ENCODE measurements at places on chromosomes 2 and 18.
A peak's percentile ranks its signal among the peaks of the same experiment; 100 is the strongest.

DNA sequence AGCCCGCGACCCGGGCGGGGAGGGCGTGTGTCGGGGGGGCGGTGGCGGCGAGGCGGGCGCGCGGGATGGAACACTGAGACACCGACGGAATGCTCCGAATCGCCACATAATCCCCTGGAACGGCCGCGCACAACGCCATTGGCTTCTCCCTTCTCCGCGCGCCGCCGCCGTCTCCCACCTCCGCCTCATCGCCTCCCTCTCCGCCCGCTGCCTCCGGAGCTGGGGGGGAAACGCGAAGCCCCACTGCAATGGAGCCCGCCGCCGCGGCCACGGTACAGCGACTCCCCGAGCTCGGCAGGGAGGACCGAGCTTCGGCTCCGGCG, at the start of gene PHLPP1:
Gene PHLPP1 (plus strand): TSS at position 106 of the 323 bp plus-strand sequence. CDS start 143 bp downstream, at position 249.
- DNase-seq, result no peak

- no peak for DNase-seq
Observed at GRCh38 chr2:113119111-113119510, 8.3 kb upstream of the IL1RN start.

DNA sequence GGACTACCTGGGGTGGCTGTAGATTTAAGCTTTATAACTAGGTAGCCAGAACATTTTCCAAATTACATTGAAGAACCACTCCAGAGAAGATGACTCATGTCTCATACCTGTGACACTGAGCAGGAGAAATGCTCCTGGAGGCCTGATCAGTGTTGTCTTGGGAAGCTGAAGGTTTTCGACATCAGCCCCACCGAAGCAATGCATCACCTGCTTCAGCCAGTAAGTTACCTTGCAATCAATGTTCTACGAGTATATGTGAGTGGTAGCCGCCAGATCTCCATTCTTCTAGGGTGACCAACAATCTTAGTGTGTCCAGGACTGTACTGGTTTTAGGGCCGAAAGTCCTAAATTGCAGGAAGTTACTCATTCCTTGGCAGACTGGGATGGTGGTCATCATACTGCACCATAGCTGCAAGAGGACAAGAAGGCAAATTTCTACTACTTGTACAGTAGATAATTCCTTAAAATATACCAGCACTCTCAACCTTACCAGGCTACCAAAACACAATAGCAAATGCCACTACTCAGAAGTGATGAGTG, 109.3 kb upstream of the LINC00305 start:
- DNase-seq, result no peak

DNA sequence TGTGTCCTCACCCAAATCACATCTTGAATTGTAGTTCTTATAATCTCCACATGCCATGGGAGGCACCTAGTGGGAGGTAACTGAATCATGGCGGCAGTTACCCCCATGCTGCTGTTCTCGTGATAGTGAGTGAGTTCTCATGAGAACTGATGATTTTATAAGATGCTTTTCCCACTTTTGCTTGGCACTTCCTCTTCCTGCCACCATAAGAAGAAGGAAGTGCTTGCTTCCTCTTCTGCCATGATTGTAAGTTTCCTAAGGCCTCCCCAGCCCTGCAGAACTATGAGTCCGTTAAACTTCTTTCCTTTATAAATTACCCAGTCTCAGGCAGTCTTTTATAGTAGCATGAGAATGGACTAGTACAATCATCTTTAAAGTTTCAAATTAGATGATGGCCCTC, 902.4 kb upstream of the PIK3C3 start:
- DNase-seq, result no peak

DNA sequence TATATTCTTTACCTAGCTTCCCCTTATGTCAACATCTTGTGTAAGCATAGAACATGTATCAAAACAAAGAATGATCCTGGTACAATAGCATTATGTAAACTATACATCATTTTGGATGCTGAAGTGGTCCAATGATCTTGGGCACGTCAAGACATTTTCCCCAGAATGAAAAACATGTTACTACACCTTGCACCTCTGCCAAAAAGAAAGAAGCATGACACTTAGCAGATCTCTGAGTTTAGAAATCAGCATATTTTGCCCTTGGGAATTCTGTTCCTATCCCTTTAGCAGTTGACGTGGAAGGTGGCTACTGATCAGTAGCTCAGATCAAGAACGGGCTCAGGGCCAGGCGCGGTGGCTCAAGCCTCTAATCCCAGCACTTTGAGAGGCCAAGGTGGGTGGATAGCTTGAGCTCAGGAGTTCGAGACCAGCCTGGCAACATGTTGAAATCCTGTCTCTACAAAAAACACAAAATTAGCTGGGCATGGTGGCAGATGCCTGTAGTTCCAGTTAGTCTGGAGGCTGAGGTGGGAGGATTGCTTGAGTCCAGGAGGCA, 1.7 kb upstream of the LCLAT1 start:
- no peak for DNase-seq

GRCh38 chr2:22719396-22719795, 665.6 kb upstream of the KLHL29 start:
- DNase-seq, result no peak

- no peak for DNase-seq
Observed at GRCh38 chr2:184683911-184684310, 85.6 kb downstream of the ZNF804A start.

DNA sequence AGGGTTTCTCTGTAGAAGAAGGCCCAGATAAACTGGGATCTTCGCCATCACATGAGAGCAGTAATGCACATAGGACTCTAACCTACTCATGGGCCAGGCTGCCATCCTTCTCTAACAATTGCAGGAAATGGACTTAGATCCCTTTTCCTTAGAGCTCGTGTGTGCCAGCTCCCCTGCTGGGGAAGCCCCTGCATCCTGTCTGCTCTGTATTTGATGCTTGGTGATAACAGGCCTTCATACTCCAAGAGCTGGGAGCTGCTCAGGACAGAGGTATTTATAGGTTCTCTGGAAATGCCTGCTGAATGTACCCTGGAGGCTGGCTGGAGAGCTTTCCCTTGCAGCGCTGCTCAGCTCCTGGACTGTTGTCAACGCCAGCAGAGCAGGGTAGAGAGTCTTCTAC, 249.6 kb downstream of the MTX2 start:
- DNase-seq, result no peak

DNA sequence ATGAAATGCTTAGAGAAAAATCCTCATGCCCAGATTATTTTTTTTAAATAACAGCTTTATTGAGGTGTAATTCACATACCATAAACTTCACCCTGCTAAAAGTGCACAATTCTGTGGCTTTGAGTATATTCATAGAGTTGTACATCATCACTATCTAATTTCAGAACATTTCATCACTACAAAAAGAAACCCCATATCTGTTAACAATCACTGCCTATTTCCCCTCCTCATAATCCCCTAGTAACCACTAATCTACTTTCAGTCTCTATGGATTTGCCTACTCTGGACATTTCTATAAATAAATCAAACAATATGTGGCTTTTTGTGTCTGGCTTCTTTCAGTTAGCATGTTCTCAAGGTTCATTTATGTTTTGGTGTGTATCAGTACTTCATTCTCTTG, 51.4 kb downstream of the OSBPL1A start:
- no peak for DNase-seq

DNA sequence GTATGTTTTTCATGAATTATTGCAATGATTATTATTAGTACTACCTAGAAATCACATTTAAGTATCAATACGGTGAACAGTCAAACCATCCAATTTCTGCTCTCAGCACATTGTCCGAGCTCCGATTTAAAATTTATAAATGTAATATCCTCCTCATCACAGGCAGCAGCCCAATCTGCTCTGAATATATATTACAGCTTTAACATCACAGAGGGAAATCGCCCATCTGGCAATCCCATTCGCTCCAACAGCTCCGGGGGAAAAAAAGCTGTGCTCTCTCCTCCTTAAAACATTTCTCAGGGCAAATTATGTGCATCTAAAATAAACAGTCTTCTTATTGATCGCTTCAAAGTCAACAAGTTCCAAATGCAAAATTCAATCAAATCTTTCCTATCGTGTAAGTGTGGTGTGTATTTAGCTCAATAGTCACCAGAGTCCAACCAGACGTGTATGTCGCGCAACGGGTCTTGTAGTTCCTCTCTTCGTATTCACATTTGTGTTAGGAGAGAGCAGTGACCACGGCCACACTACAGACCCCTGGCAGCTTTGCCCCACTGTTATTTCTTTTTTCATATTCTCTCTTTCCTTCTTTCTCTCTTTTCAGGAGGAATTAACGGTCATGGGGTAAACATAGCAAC, 2.4 kb downstream of the FIGN start:
- DNase-seq, result peak; percentile 42

GRCh38 chr2:195395362-195395761, 261.7 kb upstream of the SLC39A10 start:
- no peak for DNase-seq

GRCh38 chr2:40271094-40271493, 180.8 kb downstream of the SLC8A1 start:
- DNase-seq, result no peak

DNA sequence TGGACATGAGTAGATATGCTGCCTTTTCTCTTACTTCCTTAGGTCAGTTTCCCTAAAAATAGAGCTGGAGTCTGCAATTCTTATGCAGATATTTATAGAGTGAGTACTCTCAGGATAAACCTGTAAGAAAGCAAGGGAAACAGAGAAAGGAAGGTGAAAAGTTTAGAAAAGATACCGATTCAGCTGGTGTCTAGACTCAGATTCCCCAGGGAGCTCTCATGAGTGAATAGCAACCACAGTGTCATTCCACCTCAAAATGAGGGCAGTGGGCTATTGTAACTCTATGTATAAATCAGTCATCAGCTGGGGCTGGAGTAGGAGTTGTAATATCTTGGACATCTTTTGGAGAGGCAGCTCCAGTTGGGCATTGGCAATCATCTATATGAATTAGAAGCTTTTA, 1485.1 kb upstream of the TMEFF2 start:
- no peak for DNase-seq

- no peak for DNase-seq
Observed at GRCh38 chr2:134408386-134408785, 154.5 kb downstream of the MGAT5 start.

DNA sequence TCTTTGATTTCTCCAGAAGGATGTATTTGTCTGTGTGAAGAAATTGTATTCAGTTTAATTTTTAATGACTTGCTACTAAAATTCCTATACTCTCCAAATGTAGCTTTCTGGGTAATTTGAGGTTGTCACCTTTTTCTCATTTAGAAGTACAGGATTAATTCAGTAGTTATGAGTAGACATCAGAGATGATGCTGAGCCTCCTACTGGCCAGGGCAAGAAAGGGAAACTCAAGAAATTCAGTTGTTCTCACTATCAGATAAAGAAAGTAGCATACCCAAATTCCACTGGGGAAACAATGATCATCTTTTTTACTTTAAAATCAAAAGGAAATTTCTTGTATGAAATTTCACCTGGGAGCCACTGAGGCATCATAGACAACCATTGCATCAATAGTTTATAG, 199.4 kb downstream of the SATB2 start:
- no peak for DNase-seq

DNA sequence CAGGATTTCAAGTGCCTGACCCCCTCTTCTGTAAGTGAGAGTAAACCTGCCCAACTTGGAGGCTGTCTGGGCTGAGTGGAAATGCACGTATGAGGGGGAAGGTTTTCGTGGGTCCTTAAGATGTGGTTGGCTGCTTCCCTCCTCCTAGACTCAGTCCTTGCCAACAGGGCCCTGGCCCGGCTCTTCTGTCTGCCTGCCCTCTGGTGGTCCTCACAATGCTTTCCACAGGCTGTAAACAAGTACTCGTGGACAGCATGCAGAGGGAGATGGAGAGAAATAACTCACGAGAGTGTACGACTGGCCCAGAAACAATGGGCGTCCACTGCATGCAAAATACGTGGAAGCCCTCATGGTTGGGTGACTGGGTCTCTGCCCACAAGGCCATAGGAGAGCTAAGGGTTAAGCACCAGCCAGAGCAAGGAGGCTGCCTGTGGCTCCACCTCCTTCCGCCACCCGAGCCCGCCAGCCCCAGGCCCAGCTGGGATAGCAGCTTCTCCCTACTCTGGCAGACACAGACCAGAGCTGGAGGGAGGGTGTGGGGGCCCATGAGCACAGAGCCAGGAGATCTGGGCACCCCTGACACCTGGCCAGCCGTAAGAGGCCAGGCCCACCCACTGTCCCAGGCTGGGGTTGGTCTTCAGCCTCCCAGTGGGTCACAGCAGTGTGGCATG, 17.0 kb upstream of the ARHGEF4 start:
- DNase-seq, result peak; percentile 61

DNA sequence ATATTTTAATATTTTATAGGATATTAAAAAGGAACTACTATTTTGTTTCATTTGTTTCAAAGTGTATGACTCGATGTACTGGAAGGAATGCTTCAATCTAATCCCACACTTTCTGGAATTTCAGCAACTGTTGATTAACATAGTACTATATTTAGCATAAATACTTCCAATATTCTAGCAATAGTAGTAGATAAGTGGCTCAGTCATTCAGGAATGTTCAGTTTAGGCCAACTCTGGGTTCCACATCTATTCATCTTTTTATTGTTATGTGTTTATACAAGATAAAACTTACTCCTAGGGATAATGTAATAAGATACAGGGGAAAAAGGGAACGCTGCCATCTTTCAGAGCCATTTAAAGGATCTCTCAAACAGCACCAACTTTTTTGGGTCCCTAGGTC, 22.3 kb upstream of the ORC2 start:
- DNase-seq, result no peak

All from midbrain (tissue), 1 donor.